ENCODE measurements at places on chromosomes 2 and 18.

DNA sequence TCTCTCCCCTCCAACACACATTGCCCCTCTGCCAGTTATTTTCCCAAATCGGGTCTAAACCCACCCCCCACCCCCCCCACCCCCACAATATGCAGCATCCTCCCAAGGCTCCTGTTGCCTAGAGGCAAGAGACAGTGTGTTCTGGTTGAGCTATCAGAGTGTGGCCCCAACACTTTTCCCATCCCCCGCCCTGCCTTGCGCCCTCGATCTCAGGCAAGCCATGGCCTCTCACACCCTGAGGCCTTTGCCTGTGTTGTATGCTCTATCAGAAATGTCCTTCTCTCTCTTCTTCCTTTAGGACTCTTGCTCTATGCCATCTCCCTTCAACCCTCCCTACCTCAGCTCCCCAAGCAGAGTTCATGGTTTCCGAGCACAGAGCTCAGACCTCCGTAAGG lies 9.5 kb upstream of the GRHL1 start:
- H3K36me3 ChIP-seq, result no peaks in the 10 kb centered on the region
- no peaks in the 10 kb centered on the region for H3K4me1 ChIP-seq
- DNase-seq, result no peak
- H3K27me3 ChIP-seq, result peaks cover 40% of the 10 kb centered on the region
- H3K27ac ChIP-seq, result peak overlapping the region; percentile 15

- peak overlapping the region; percentile 34 for H3K4me3 ChIP-seq
- H3K27me3 ChIP-seq, result no peaks in the 10 kb centered on the region
- peak; percentile 54 for DNase-seq
- H3K27ac ChIP-seq, result peak overlapping the region; percentile 89
Observed at GRCh38 chr2:31318361-31319336, 84.7 kb downstream of the EHD3 start.

- no peaks in the 10 kb centered on the region for H3K36me3 ChIP-seq
- no peak for DNase-seq
- no peak overlapping the region for H3K4me3 ChIP-seq
- H3K27ac ChIP-seq, result no peak overlapping the region
Observed at GRCh38 chr2:31101701-31102100, 36.5 kb downstream of the GALNT14 start.

DNA sequence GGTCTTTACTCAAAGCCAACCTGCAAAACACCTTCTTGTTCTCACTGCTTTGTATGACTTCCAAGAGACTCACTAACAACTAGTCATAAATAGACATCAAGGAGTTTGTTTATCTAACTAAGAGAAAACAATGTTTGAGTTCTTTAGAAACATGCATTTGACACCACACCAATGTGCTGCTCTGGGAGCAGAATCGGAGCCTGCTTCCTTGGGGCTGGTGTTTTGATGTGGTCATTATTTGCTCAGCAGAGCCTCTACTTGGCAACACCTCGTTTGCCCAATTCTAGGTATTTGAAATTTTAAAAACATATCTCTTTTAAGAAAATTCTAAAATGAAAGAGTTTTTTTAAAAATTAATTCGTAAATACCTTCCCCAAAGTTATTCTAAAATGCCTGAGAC lies 167.5 kb downstream of the BCL2 start:
- H3K36me3 ChIP-seq, result peaks cover 67% of the 10 kb centered on the region
- peaks cover 76% of the 10 kb centered on the region for H3K4me1 ChIP-seq
- no peaks in the 10 kb centered on the region for H3K27me3 ChIP-seq
- DNase-seq, result peak; percentile 66
- peak overlapping the region; percentile 51 for H3K4me3 ChIP-seq
- H3K27ac ChIP-seq, result peak overlapping the region; percentile 82

DNA sequence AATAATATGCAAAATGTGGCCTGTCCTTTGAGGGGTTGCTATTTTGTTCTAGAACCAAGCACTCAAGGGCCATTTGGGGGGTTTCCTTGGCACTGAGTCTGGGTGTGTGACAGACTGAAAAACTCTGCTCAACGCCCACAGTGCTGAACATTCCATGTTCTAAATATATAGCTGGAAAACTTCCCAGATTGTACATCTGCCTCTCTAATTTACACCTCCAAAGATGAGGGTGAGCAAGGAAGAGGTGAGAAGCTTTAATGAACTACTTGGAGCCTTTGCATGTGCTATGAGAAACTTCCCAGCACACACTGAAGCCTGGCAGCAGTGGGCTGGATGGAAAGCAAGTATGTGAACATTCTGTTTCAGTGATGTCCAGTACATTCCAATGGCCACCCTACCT lies 296.7 kb upstream of the KCNH7 start:
- no peaks in the 10 kb centered on the region for H3K27me3 ChIP-seq
- DNase-seq, result no peak
- no peak overlapping the region for H3K27ac ChIP-seq
- H3K4me3 ChIP-seq, result no peak overlapping the region
- H3K4me1 ChIP-seq, result no peaks in the 10 kb centered on the region

- no peak overlapping the region for H3K27ac ChIP-seq
- no peak overlapping the region for H3K4me3 ChIP-seq
- peaks cover 9% of the 10 kb centered on the region for H3K4me1 ChIP-seq
- H3K27me3 ChIP-seq, result peaks cover 14% of the 10 kb centered on the region
- no peak for DNase-seq
- H3K36me3 ChIP-seq, result peaks cover 2% of the 10 kb centered on the region
Observed at GRCh38 chr2:230060672-230061293, 7.9 kb downstream of the SLC16A14 start.

GRCh38 chr2:52117299-52117698 lies 1085.4 kb upstream of the NRXN1 start:
- DNase-seq, result no peak
- H3K36me3 ChIP-seq, result no peaks in the 10 kb centered on the region
- H3K4me3 ChIP-seq, result no peak overlapping the region
- no peaks in the 10 kb centered on the region for H3K4me1 ChIP-seq
- H3K27me3 ChIP-seq, result no peaks in the 10 kb centered on the region
- H3K27ac ChIP-seq, result no peak overlapping the region

DNA sequence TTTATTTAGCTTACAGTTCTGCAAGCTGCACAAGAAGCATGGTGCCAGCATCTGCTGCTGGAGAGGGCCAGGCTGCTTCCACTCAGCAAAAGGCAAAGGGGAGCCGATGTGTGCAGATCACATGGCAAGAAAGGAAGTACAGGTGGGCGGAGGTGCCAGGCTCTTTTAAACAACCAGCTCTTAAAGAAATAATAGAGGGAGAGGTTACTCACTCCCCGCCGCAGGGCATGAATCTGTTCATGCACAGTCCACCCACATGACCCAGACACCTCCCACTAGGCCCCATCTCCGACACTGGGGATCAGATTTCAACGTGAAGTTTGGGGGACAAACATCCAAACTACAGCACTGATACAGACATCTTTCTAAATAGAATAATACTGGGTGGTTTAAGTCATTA lies 105.8 kb downstream of the MTCL1 start:
- H3K4me1 ChIP-seq, result peaks cover 18% of the 10 kb centered on the region
- no peak for DNase-seq
- peaks cover 38% of the 10 kb centered on the region for H3K27me3 ChIP-seq
- no peaks in the 10 kb centered on the region for H3K36me3 ChIP-seq
- no peak overlapping the region for H3K4me3 ChIP-seq
- H3K27ac ChIP-seq, result no peak overlapping the region

DNA sequence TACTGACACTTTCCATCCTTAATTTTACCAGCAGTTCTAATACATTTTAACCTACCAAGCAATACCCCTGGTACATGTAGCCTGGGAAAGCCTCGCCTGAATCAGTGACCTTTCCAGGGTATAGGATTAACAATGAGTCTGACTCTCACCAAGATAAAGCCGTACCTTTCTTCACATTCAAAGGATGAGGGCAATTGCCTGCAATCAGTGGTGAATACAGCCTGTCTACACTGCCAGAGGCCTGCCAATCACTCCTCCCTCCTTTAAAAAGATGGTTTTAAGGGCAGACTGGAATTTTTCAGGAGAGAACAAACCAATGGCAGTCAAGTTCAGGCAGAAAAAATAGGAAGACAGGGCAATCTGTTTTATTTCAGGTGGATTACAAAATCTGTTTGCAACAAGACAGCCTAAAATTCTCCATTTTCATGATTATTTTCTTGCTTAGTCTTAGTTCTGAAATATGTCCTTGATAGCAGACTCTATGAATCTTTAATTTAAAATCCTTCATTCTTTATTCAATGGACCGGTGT lies 4.8 kb downstream of the EPHA4 start:
- H3K27me3 ChIP-seq, result peaks cover 43% of the 10 kb centered on the region
- H3K27ac ChIP-seq, result no peak overlapping the region
- no peak overlapping the region for H3K4me3 ChIP-seq
- H3K36me3 ChIP-seq, result peaks cover 50% of the 10 kb centered on the region
- peaks cover 33% of the 10 kb centered on the region for H3K4me1 ChIP-seq

DNA sequence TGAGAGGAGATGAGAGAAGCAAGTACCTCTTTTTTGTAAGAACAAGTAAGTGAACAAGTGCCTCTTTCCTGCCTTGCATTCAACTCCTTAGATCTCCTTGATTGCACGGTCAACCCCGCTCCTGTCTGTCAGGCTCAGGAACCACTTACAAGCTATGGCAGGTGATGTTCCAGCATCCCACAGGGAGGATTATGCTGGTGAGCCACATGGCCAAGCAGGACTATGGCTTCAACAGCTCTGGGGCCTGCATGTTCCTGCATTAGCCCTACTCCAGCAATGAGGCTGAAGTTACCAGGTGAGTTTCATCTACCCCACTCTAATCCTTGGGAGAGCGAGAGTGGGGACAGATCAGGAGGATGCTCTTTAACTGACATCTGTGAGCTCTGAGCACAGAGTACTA lies 29.5 kb downstream of the TTC32 start:
- DNase-seq, result no peak
- H3K27ac ChIP-seq, result no peak overlapping the region
- H3K36me3 ChIP-seq, result peaks cover 12% of the 10 kb centered on the region
- peaks cover 29% of the 10 kb centered on the region for H3K4me1 ChIP-seq
- peaks cover 6% of the 10 kb centered on the region for H3K27me3 ChIP-seq

DNA sequence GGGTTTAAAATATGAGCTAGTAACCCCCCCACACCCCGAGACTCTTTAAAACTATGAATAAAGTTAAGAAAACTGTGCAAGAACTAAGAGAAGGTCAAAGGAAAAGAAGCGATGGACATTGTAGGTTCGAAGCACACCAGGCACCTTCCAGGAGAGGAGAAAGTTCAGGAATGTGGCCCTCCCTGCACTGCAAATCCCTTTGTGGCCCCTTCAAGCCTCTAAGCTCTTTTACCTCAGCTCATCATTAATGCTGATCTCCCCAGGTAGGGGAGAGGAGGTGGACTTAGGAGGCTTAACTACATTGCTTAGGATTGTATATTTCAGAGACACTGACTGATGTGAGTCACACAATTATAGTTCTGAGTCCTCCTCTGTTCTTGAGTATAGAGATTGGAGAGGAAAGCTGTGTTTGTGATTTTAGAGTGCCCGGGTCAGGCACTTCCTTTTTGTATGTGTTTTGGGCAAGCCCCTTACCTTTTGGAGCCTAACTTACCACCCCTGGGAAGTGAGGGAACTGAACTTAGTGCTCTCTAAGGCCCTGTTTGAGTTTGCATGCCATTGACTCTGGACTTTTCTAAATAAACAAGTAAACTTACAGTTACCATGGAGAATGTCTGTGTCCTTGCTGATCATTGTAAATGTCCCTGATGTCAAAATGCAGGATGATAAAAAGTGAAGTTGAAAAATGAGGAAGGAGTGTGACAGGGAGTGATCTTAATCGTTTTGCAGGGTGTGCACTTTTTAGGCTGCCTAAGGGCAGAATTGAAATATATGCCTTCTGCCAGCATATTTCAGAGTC lies 140.8 kb upstream of the ZEB2 start:
- H3K27me3 ChIP-seq, result no peaks in the 10 kb centered on the region
- no peak overlapping the region for H3K27ac ChIP-seq
- H3K4me3 ChIP-seq, result no peak overlapping the region
- no peak for DNase-seq
- no peaks in the 10 kb centered on the region for H3K36me3 ChIP-seq

- peak overlapping the region; percentile 33 for H3K27ac ChIP-seq
- H3K4me1 ChIP-seq, result no peaks in the 10 kb centered on the region
- H3K36me3 ChIP-seq, result no peaks in the 10 kb centered on the region
Observed at GRCh38 chr2:187575751-187576067, 21.5 kb upstream of the TFPI start.

GRCh38 chr2:227908266-227909054 lies 37.0 kb downstream of the DAW1 start:
- no peaks in the 10 kb centered on the region for H3K27me3 ChIP-seq
- no peaks in the 10 kb centered on the region for H3K36me3 ChIP-seq
- H3K4me1 ChIP-seq, result no peaks in the 10 kb centered on the region
- no peak overlapping the region for H3K4me3 ChIP-seq

DNA sequence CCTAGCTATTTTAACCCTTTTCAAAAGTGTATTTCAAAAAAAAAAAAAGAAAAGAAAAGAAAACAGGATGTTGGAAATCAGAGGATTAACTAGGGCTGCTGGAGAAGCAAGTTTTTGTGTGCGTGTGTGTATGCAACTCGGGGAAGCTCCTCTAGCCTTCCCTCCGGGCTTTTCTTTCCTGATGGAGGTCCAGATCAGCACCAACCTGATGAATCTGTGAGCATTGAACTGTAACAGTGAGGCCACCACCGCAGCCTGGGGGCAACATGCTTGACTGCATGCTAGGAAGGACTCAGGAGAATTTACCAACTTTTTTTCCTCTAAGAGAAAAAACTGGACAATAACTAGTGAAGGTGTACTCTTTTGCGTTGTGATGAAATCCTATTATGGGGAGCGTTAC lies 2.3 kb downstream of the OBSL1 start:
- H3K27me3 ChIP-seq, result peaks cover 85% of the 10 kb centered on the region
- H3K4me1 ChIP-seq, result peaks cover 3% of the 10 kb centered on the region

DNA sequence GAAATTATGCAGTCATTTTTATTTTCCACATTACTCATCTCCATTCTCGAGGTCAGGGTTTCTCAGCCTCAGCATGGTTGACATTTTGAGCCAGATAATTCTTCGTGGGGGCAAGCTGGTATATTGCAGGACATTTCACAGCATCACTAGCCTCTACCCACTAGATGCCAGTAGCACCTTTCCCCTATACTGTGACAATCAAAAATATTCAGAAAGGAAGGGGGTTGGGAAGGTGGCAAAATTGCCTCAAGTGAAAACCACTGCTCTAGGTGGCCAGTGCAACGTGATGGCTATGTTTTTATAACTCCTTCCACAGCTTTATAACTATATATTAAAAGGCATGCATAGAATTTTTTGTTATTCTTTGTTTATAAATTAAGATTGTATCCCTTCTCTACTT lies 294.5 kb downstream of the CNTNAP5 start:
- H3K27me3 ChIP-seq, result no peaks in the 10 kb centered on the region
- H3K36me3 ChIP-seq, result no peaks in the 10 kb centered on the region
- H3K4me1 ChIP-seq, result no peaks in the 10 kb centered on the region
- H3K4me3 ChIP-seq, result no peak overlapping the region
- DNase-seq, result no peak
- H3K27ac ChIP-seq, result no peak overlapping the region

DNA sequence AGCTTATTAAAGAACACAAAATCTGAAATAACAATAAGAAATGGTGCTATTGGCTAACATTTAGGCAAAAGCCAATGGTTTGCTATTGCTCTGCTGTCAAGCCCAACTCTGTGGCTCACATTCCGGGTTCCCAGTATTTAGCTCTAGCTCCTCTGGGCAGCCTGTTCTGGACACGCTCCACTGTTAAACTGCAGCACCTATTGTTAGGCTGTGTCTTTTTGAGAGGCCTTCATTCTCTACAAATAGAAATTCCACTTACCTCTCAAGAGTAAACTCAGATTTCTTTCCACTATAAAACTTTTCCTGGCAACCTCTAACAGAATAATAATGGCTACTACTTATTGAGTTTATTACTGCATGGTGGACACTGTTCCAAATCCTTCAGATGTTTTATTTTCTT lies 3.7 kb upstream of the KLHL14 start:
- no peaks in the 10 kb centered on the region for H3K36me3 ChIP-seq
- H3K4me1 ChIP-seq, result no peaks in the 10 kb centered on the region
- peaks cover 24% of the 10 kb centered on the region for H3K27me3 ChIP-seq
- no peak overlapping the region for H3K27ac ChIP-seq
- no peak overlapping the region for H3K4me3 ChIP-seq
- DNase-seq, result no peak

All from activated naive CD4-positive, alpha-beta T cell treated with anti-CD3 and anti-CD28 coated beads, Interleukin-2, amount 10 ng/mL, durations not matched to agents 7 days and 5 days (primary cell).